DMS79 (cell line): ENCODE measurements at places on chromosomes 2 and 18.

- DNase-seq: no peak
Observed at GRCh38 chr2:85662899-85663593, 5.0 kb downstream of the SFTPB start.

GRCh38 chr2:215812966-215813365 lies 200.4 kb downstream of the MREG start:
- DNase-seq: no peak

GRCh38 chr2:218953366-218953954 lies 6.0 kb upstream of the CDK5R2 start:
- DNase-seq: no peak

DNA sequence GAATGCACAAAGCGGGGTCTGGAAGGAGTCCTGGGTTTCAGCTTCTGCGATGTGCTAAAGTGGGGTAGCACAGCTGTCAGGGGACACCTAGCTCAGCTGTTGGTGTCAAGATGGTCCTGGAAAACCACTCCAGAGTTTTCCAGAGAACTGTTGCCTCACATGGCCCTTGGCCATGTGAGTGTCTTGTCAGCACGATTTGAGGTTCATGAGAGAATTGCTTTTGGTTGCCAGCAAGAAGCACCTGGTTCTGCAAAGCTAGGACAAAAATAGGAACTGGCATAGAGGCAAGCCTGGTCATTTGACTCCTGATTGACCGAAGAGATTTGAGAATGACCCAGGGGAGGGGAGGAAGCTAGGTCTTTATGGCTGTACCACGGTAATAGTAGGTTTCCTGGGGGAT lies 50.4 kb upstream of the CTLA4 start:
- no peak for DNase-seq

GRCh38 chr2:182422864-182423263 lies 4.0 kb downstream of the PDE1A start:
- DNase-seq: no peak

GRCh38 chr2:166637051-166637450 lies 143.0 kb upstream of the SCN7A start:
- no peak for DNase-seq

DNA sequence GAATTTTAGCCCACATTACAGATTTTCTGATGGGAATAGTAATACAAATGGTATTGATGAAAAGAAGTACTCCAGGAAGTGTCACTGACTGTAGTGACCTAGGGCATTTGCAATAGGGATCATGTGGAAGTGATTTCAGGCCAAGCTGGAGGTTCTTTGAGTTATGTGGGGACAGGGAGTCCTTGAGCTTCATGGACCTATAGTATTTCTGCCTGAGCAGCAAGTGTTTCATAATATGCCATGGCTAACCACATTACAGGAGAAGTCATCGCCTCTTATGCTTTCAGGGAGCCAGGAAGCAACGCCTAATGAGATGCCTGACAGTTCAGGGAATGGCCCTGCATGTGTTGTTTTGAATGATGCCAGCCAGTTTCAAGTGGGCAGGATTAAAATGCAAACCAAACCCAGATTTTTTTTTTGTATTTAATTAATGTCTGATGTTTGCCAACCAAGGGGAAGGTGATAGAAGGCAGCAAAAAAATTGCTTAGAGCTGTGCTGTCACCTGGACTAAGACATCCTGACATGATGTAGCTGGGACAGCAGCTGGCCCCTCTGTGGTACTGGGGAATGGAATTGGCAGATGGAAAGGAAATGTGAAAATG lies 109.5 kb downstream of the RAPGEF4 start:
- no peak for DNase-seq

DNA sequence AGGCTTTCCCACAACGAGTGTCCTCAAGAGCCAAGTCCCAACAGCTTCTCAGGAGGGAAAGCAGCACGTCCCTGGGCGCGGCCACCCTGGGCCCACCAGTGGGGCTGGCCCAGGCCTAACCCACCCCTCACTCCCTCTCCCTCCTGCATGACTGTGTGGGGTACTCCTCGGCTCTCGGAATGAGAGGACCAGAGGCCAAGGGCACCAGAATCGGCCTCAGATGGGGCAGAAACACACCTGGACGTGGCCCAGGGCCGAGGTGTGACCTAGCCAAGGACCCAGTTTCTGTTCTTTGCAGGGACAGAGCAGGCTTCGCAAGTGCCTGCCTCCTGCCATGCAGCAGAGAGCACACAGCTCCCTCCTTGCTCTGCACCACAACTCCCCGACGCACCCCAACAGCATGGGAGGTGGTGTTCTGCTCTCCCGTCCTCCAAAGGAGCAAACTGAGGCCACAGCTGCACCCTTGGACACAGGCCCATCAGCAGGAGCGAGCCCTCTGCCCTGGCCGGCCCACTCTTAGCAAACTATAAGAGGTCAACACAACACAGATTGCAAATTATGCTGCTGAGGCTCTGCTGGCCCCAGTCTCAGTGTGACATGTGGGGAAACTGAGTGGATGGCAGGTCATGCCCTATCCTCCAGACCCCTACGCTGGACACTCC lies 19.7 kb downstream of the HS6ST1 start:
- DNase-seq: no peak

- no peak for DNase-seq
Observed at GRCh38 chr2:60405271-60405919, 148.1 kb downstream of the BCL11A start.

DNA sequence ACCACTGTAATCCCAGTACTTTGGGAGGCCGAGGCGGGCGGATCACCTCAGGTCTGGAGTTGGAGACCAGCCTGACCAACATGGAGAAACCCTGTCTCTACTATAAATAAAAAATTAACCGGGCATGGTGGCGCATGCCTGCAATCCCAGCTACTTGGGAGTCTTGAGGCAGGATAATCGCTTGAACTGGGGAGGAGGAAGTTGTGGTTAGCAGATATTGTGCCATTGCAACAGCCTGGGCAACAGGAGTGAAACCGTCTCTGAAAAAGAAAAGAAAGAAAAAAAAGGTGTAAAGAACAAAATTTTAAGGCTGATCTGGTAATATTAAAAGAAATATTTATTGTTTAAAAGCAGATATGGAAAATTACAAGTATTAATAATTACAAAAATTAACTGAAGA lies 29.7 kb downstream of the ZNF804A start:
- DNase-seq: no peak

DNA sequence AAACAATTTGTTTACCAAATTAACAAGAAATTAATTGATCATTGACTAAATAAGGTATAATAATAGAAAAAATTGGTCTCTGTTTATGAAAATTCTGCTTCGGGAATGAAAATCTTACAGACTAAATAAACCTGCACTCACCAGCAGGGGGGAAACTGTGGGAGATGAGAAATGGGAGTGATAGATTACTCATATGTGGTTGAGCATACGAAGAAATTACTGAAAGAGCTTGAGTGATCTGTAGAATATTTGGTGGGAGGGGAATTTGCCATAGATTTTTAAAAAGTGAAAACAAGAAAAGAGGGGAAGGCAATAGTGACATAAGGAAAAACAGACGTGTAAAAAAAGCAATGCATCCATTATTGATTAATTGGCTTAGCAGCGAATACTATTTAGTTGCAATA lies 2.2 kb downstream of the HMSD start:
- DNase-seq: no peak

DNA sequence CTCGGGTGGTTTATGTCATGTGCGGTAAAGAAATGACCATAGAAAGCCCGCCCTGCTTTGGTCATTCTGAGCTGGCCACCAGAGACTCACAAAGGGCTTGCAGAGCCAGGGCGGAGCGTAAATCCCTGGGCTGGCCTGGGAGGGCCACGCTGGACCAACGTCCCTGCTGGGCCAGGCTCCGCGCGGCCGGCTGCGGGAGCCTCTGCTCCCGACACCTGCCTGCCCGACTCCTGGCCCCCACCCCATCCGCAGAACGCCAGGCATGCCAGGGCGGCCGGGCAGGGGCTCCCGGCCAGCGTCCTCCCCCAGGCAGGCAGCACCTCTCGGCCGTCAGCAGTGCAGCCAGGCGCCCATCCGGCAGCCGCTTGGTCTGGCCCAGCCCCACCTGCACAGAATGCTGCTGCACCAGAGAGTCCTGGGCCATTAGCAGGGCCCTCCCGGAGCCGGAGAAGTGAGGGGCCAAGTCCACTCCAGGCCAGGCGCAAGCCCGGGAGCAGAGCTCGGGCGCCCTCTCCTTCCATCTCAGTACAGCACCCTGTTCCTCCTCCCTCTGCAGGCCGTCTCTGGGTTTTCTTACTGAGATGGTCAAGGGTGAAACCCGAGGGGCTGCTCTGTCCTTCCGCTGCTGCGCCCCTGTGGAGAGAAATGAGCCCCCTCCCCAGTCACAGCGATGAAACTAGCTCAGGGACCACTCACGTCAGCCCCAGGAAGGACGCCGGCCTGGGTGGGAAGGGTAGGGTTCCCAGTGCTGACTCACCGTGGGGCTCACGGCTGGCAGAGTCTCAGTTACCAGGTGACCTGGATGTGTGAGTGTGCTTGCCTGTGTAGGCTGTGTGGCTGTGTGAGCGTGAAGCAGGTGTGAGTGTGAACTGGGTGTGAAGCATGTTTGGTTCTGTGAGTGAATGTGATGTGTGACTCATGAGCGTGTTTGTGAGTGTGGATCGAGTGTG lies 83.3 kb downstream of the PTGR3 start:
- no peak for DNase-seq

- DNase-seq: no peak
Observed at GRCh38 chr2:46461011-46461674, 18.2 kb upstream of the TMEM247 start.

DNA sequence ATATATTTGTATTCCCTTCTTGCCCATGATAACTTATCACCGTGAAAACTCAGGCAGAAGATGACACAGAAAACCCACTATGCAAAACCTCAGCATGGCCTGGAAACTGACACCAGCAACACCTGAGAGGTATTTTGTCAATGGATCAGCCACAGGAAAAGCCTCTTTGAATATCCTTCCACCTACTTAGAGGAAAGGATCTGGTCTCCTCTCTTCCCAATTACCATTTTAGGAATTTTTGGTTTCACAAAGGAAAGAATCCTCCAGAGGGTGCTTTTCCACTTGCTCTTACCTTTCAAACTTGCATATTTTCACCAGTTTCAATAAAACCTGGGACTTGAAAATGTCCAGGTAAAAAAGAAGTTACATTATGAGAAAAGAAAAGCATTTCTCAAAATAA lies 20.0 kb upstream of the MEIS1 start:
- DNase-seq: no peak

- DNase-seq: no peak
Observed at GRCh38 chr2:129738799-129739198, 240.7 kb upstream of the RAB6C start.

DNA sequence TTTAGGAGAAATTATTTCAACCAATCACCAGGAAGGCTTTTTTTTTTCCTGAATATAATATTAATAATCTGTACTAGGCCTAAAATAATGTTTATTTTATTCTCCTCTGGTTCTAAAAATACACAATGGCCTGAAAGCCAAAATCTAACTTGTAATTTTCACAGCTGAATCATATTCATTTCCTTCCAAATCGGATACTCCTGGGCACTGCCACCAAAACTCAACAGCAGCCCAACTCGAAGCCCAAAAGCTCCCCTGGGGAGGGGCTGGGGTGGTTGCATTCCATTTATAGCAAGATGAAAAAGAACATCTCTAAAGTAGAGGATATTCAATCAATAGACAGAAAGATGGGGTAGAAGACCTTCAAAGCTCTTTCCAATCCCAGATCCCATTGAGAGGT lies 100.5 kb upstream of the SETBP1 start:
- DNase-seq: no peak

DNA sequence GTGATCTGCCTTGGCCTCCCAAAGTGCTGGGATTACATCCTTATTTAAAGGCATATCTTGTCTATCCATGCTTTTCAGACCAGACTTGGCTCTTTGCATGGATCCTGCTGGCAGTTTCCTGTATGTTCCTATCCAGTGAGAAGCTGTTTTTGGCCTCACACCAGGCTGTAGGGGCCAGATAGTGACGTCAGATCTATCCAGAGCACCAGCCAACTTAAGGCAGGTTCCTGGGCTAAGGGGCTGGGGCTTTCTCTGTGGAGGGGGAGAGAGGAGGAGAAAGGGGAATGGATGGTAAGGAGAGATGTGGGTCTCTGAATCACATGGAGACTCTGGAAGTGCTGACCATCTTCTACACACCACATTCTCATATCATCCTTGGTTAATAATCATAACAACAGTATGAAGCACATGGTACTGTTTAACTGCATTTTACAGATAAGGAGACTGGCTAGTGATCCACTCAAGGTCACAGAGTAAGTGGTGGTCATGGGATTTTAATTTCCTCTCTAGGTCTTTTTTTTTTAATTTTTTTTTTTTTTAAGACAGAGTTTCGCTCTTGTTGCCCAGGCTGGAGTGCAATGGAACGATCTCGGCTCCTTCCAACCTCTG lies 2.0 kb upstream of the FAM117B start:
- DNase-seq: no peak

DNA sequence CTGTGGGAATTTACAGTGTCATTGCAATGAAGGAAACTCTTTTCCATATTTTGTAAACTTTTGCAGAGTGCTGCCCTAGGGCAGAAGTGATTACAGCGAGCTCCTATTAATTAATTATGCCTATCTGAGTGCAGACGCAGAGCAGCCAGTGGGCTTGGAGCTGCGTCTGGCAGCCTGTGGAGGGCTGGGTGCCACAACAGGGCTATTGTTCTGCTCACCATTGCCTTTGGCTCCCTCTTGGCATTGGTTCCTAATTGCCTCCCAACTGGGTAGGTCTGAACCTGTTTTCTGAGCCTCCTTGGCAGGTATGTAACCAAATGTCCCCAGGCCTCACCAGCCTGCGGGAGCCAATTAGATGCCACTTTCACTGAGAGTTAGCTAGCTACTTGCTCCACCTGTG lies 25.6 kb upstream of the ITGB6 start:
- no peak for DNase-seq

DNA sequence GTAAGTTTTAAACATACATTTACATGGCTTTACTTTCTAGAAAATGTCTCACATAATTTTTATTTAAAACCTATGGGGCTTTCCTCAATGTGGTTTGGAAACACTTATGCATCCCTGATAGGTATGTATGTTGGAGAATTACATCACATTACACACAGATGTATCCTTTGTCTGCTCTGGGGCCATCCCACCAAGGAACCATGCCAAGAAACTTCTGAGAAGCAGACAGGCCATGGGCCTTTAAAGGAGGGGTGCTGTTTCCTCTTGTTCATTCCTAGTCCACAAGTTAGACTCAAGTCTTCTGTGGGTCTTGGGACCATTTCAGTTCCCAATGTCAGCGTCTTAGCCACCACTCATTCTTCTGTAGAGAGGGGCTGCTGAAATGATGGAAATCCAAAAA lies 162.0 kb upstream of the SETBP1 start:
- no peak for DNase-seq

- no peak for DNase-seq
Observed at GRCh38 chr18:38301621-38302020, 736.0 kb upstream of the CELF4 start.

DNA sequence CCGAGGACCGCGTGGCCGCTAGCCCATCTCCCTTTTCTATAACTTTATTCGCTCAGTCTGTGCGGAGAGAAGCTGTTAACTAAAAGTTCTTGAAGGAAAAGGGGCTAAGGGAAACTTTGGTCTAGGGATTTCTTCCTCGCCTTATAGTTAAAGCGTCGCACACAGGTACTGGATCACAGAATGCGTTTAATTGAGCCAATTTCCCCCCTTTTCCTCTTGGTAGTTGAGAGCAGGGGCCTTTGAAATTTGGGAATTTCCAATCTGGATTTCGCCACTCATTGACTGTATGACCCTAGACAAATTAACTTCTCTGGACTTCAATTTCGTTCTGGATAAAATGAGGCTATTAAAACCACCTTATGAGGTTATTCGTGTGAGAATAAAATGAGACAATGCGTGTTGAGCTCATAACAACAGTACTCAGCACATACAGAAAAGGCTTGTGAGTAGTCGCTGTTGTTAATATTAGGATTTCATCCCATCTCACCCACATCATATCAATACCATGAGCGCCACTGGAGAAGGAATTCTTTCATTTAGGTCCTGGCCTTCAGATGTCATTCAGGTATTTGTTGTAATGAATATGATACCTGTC lies 763 bp upstream of the OLA1 start:
- DNase-seq: no peak
